ENCODE measurements at places on chromosomes 4 and X.

- no peak for DNase-seq
Measured at GRCh38 chrX:151516538-151517187, 46.8 kb upstream of the PASD1 start.

GRCh38 chr4:1793496-1793840 lies 375 bp downstream of the FGFR3 start:
- no peak for DNase-seq

- no peak for DNase-seq
Measured at GRCh38 chr4:41305476-41305875, 48.7 kb downstream of the UCHL1 start.

- DNase-seq = no peak
Measured at GRCh38 chrX:75228854-75229253, 45.0 kb upstream of the UPRT start.

- no peak for DNase-seq
Measured at GRCh38 chrX:17802756-17803155, 58.3 kb downstream of the RAI2 start.

DNA sequence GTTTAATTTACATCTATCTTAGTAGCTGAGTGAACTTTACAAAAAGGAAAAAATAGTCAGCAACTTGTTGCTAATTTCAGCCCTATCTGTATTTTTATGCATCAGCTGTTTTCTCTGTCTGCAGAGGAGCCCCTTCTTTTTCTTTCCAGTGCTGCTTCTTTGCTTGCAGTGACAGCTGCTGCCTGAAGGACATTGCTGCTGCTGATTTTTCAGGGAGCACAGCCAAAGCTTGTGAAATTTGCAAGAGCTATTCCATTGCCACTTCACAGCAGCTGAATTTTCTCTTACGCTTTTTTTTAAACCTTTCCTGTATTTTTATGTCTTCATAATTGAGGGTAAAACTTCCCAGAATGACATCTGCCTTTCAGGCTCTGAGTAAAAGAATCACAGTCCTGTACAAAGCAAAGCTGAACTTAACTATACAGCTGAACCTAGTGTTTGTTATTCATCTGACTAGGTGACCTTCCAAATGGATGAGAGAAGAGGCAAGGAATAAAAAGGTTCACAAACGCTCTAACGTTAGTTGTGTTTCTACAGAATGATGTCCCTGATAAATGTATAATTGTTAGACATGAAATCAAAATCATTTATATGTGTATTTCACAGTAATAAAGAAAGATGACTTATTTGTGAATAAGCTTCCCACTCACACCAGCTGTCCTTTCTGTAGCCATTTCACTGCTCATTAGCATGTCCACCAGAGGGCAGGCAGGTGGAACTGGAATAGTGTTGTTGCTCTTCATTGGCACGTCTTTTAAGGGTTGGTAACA lies 541.4 kb downstream of the ADGRL3 start:
- DNase-seq = no peak

DNA sequence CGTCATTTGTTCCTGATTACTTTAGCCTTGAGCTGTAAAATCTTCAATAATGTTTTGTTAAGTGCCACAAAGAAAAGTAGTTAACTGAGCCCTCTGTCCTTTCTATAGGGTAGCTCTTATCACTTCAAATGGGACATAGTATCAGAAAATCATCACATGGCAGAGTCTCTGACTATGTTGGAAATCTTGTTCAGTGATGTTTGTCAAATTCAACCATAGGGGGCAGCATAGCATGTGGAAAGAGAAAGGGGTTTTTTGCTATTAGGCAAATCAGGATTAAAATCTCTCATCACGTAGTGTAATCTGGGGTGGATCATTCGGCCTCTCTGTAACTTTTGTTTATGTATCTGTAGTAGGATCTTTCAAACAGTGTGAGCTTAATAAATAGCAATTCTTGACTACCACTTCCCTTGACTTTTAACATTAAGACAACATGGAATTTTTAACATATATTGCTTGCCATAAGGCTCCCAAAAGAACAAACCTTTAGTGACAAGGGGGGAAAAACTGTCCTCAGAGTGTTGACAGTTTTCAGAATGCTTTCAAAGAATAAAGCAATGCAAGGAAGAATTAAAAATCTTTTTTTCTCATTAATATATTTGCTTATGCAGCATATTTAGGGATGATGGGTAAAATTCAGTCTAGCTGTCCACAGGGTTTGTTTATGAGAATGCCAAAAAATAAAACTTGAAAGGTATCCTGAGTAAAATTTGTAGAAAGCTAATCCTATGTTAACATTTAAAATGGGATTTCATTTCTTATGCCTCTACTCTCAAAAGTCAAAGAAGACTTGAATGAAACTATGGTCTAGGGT lies 127.2 kb downstream of the FBXW7 start:
- no peak for DNase-seq

GRCh38 chr4:159015841-159016240 lies 87.0 kb upstream of the RAPGEF2 start:
- no peak for DNase-seq

DNA sequence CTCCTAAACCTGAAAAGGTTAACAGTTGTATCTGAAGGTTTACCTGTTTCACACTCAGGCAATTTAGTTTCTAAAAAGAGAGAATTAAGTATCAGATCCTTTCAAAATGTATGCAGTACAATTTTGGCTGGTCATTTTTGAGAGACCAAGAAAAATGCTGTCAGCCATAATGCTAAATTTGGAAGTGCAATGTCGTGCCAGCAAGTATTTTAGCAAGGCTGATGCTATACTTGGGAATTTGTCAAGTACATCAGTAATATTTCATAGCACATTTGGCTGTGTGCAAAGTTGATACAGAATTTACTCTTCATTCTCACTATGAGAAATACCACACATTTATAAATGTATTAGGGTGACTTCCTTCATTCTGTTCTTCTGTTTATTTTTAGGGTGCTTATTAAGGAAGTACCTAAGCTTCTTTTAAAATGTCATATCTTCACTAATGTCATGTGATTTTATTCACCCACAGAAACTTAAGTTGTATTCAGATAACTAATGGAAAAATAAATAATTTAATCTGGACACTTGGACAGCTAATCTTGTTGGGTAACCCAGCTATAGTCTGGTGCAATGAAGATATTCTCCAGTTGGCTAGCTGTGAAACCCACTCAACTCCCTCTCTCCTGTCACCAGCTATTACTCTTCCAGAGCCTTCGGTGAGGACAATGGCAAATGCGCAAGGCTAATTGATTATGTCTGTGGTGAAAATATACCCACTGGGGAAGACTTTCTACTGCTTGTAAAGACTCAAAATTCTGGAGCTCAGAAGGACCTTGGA lies 84.2 kb upstream of the TLL1 start:
- no peak for DNase-seq

DNA sequence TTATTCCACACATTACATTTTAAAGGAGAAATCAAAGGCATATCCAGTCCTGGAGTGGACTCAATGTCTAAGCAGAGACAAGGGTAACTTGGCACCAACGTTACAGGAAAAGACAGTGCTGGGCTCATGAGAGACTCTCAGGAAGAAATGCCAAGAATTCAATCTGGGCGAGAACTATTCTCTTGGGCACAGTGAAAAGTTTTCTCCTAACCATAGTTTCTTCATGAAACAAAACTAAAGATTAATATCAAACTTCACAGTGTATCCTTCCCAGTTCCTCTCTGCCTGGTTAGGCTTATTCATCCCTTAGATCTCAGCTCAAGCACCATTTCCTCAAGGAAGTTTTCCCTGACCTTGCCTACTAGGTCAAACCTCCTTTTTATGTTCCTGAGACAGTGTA lies 109.4 kb upstream of the TLL1 start:
- no peak for DNase-seq

DNA sequence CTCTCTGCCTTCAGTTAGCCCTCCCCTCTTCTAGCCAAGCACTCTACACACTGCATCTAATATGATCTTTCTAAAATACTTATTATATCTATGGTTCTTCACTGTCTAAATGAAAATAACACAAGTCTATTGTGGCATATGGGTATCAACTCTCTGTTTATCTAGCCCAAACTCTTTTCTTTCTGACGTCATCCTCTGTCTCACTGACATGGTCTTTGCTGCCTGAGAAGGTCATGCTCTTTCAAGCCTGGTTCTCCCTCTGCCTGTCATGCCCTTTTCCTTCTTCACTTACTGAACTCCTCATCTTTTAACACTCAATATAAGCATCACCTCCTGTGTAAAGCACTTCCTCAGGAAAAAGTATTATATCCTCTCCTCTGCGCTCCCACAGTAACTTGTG lies 672.2 kb upstream of the CT83 start:
- DNase-seq = no peak

- DNase-seq = no peak
Measured at GRCh38 chr4:25088093-25088952, 57.6 kb upstream of the LGI2 start.

GRCh38 chrX:103584596-103584995 lies 719 bp upstream of the TCEAL4 start:
- DNase-seq = peak; percentile 11

DNA sequence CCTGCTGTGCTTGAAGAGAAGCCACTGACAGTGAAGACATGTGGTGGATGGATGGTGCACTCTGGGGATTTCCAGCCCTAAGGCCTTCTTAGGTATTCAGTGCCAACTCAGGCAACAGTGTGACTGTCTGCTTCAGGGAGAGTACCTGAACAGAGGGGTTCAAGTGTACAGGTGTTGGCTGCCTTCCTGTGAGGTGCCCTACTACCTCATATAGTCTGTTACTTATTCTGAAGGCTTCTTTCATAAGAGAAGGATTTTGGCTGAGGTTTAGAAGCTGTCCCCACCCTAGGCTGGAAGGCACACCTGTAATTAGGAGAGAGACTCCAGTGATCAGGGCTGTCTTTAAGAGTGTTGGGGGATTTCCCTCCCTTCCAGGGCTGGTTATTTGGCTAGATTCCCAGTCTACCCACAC lies 1.8 kb downstream of the FTHL17 start:
- DNase-seq = no peak

DNA sequence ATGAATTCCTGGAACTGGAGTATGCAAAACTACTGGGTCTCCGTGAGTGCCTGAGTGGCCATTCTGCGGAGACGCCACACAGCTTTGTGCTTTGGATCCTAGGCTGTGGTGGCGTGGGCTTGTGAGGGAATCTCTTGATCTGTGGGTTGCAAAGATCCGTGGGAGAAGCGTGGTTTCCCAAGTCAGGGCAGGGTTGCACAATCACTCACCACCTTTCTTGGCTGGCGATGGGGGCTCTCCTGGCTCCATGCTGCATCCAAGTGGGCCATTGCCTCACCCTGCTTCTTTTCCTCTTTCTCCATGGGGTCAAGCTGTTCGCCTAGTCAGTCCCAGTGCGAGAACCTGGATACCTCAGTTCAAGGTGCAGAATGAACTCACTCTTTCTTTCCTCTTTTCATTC lies 62.5 kb downstream of the SLAIN2 start:
- no peak for DNase-seq

- no peak for DNase-seq
Measured at GRCh38 chr4:129223945-129224344, 128.0 kb downstream of the C4orf33 start.

GRCh38 chr4:123345137-123345934 lies 51.3 kb upstream of the SPRY1 start:
- DNase-seq = no peak

- no peak for DNase-seq
Measured at GRCh38 chr4:37693450-37694190, 7.4 kb upstream of the RELL1 start.

GRCh38 chrX:130702867-130703707 lies 199.9 kb downstream of the ENOX2 start:
- DNase-seq = no peak

Measured in hippocampal formation (tissue), 2 donors.